ENCODE measurements at places on chromosomes 4 and X. TPM values are rescaled to one million over a fixed set of nuclear protein-coding genes. Genes with fewer than 3 reads are reported as not detected.

The BEX1 gene
- not detected for total RNA-seq

The MAB21L2 gene
- total RNA-seq: not detected

The RHOXF2 gene
- total RNA-seq: not detected

The RAB39B gene
- 0.63 TPM for total RNA-seq

The SULT1E1 gene
- total RNA-seq: not detected

The CNGA2 gene
- total RNA-seq: not detected

The JCHAIN gene
- not detected for total RNA-seq

The AMER1 gene
- 2.7 TPM for total RNA-seq

The AWAT2 gene
- total RNA-seq: not detected

The RHOXF1 gene
- total RNA-seq: not detected

The TSPAN5 gene
- 12.7 TPM for total RNA-seq

The C1QTNF7 gene
- total RNA-seq: not detected

The IL3RA gene
- total RNA-seq: 0.30 TPM

The TLR10 gene
- total RNA-seq: 0.05 TPM

The MGAT4D gene
- total RNA-seq: not detected

The XAGE1A gene
- total RNA-seq: not detected

The FREM3 gene
- not detected for total RNA-seq

The SPON2 gene
- total RNA-seq: 0.20 TPM

The MAGEC3 gene
- total RNA-seq: not detected

The KCND1 gene
- total RNA-seq: 0.77 TPM

The SMIM10 gene
- total RNA-seq: 0.17 TPM

The LARP7 gene
- total RNA-seq: 43.2 TPM

The SHROOM2 gene
- total RNA-seq: 0.27 TPM

The DOK7 gene
- total RNA-seq: 0.75 TPM

The ATOH1 gene
- not detected for total RNA-seq

The SSX4 gene
- not detected for total RNA-seq

The LRIT3 gene
- total RNA-seq: not detected

The TMEM31 gene
- not detected for total RNA-seq

The CCNB3 gene
- 0.52 TPM for total RNA-seq

The NOX1 gene
- not detected for total RNA-seq

The UGT2B17 gene
- total RNA-seq: not detected

The TLL1 gene
- 0.30 TPM for total RNA-seq

The NUP62CL gene
- 16.3 TPM for total RNA-seq

The PNMA6A gene
- total RNA-seq: 4.8 TPM

The PPP2R2C gene
- 35.6 TPM for total RNA-seq

The NEIL3 gene
- 11.7 TPM for total RNA-seq

The MAGEB1 gene
- not detected for total RNA-seq

The TMPRSS11D gene
- total RNA-seq: not detected

The NSD2 gene
- 42.6 TPM for total RNA-seq

The C4orf50 gene
- total RNA-seq: not detected

The IRF2 gene
- total RNA-seq: 12.6 TPM

The SLC26A1 gene
- 0.22 TPM for total RNA-seq

The SPACA5 gene
- not detected for total RNA-seq

The ARFIP1 gene
- 9.3 TPM for total RNA-seq

The ABCE1 gene
- total RNA-seq: 74.6 TPM

The MAGEC2 gene
- not detected for total RNA-seq

The PLP1 gene
- total RNA-seq: not detected

The DAPP1 gene
- not detected for total RNA-seq

The NXF2B gene
- total RNA-seq: not detected

The FAM47E gene
- total RNA-seq: 0.13 TPM

Data from A549 treated with RU486 at 1 μM for 4 hours (cell line).